ENCODE measurements at places on chromosomes 3 and 15.

GRCh38 chr3:123720638-123721037, 135.8 kb upstream of the HACD2 start:
- no peak for DNase-seq

DNA sequence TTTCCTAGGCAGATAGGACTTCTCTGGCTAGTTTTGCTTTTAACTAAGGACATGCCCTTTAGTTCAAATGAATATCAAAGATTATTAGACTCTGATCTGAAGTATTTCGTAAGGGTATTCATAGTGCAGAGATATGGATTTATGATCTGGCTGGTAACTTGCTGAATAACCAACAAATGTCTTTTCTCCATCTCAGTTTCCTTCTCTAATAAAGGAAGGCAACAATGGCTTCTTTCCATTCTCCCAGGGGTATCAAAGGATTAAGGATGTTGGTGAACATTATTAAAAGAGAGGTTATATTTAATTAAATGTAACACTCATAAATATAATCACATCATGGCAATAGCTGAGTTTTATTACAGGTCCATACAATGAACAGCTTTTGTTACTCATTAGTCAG, 79.2 kb upstream of the STXBP5L start:
- no peak for DNase-seq

- no peak for DNase-seq
Observed at GRCh38 chr3:196108075-196108743, 26.3 kb upstream of the TFRC start.

DNA sequence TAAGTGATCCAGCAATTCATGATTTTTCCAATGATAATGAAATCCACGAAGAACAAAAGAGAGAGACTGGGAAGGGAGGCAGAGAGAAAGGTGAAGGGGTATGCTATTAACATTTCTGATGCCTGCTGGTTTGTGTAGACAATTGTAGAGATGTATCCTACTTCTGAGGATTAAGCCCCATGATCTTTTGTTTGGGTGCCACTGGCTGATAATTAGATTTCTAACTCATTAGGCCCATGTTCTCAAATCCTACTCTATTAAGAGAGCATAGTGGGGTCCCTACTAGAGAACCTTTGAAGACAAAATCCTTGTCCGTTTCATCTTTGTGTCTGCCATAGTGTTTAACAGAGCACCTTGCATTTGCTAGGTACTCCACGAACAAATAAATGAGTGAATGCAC, 2.7 kb upstream of the GNB4 start:
- no peak for DNase-seq

DNA sequence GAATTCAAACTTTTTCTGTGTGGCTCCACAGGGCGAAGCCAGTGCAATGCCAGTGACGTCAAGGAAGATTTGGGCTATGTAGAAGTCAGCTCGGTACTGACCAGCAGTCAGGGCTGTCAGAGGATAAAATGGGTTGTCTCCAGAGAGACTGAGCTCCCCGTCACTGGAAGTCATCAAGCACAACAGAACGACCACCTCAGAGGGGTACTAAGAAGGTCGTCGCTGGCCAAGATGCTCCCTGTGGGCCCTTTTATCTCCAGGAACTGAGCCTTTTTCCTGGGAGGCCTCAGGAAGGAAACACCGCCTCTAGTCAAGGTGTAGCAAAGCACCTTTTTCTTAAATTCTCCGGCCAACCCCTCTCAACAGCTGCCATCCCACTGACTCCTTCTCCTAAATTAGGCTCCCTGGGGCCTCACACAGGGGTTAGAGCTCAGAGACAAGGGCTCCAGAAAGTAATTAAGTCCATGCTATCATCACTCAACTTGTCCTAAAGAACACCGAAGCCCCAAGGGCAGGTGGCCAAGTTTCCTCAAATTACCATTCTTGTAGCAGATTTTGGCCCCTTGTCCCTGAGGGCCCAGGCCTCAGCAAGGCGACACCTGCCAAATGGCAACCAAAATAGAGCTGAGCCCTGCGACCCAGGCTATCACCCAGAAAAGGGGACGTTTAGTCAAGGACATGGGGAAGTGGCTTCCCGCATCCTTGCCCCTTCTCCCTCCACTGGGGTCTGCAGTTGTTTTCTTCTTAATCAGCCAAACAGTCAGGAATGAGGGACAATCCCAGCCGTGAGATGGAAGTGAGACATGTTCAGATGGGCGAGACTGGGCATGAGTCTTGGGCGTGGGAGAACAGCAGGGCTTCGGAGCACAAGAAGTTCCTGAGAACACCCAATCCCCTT, 48.0 kb downstream of the SSUH2 start:
- DNase-seq: no peak

DNA sequence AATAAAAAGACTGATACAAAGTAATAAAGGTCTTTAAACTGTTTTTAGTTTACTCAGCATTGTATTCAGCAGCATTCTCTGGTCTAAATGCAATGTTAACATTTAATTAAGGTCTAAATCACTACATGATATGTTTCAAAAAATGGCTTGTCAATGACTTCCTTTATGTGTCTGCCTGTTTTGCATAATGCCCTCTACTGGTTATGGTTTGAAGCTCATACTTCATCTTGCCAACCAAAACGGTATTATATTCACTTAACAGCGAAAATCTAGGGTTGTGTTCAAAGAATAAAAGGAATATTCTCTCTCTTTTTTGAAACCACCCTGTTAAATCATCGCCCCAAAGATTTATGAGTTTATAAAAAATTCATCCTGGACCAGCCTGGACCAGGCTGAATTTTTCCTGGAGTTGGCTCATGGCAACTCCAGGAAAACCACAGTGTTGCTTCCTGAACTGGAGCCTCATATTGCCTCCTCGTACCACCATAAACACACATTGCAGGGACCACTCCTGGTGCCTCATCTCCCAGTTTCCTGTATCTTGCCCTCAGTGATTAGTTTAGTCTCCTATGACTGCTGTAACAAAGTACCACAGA, 6.7 kb upstream of the NCEH1 start:
- no peak for DNase-seq

- no peak for DNase-seq
Observed at GRCh38 chr3:33380653-33381052, 59.6 kb downstream of the UBP1 start.

DNA sequence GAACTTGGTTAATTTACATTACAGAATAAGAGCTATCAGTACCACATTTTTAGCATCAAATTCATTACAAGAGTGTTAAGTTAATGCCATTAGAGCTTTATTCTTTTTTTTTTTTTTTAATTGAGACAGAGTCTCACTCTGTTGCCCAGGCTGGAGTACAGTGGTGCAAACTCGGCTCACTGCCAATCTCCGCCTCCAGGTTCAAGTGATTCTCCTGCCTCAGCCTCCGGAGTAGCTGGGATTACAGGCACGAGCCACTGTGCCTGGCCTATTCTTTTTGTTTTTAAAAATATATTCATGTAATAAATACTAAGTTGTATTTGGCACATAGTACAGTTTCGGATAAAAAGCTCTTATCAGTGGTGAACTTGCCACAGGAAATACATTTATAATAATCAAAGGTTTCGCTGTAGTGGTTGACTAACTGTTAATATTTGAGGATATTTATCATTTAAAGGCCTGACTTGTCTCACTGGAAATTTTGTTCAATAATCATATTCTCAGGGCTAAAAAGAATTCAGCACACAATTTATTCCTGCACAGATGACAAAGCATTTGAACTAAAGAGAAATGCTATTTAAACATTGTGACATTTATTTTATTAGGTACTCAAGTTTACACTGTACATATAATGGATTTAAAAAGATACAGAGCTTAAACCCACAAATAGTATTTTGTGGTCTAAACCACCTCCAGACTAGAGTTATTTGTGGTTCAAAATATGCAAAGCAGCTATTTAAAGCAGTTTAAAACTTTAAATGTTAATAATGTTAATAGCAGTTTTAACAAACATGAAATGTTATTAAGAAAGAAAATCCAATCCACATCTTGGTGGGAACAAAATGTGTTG, 6.1 kb upstream of the LEKR1 start:
- DNase-seq: no peak

Data from T follicular helper cell (primary cell).